ENCODE measurements at places on chromosomes 4 and X. TPM values are rescaled to one million over a fixed set of nuclear protein-coding genes. Genes with fewer than 3 reads are reported as not detected.

SHISA3 gene
- total RNA-seq = 1.5 TPM

CHIC2 gene
- total RNA-seq = 70.0 TPM

ACE2 gene
- 47.8 TPM for total RNA-seq

GPR143 gene
- 3.2 TPM for total RNA-seq

TAF7L gene
- total RNA-seq = not detected

CLGN gene
- total RNA-seq = 26.8 TPM

UGT2B10 gene
- 31.0 TPM for total RNA-seq

PDCL2 gene
- not detected for total RNA-seq

ITIH6 gene
- not detected for total RNA-seq

ATP10D gene
- 14.6 TPM for total RNA-seq

Measured in hepatocyte (in vitro differentiated cells).